Activated gamma-delta T cell treated with anti-CD3 and anti-CD28 coated beads, Interleukin-2, amount 50 U/mL, for 16 hours (primary cell): ENCODE measurements at places on chromosomes 3 and 15.

DNA sequence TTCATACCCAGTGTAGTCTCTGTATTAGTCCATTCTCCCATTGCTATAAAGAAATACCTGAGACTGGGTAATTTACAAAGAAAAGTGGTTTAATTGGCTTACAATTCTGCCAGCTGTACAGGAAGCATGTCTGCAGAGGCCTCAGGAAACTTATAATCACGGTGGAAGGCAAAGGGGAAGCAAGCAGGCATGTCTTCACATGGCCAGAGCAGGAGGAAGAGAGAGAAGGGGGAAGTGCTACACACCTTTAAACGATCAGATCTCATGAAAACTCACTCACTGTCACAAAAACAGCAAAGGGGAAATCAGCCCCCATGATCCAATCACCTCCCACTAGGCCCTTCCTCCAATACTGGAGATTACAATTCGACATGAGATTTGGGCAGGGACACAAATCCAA, 6.3 kb upstream of the PARP14 start:
- DNase-seq, result no peak

DNA sequence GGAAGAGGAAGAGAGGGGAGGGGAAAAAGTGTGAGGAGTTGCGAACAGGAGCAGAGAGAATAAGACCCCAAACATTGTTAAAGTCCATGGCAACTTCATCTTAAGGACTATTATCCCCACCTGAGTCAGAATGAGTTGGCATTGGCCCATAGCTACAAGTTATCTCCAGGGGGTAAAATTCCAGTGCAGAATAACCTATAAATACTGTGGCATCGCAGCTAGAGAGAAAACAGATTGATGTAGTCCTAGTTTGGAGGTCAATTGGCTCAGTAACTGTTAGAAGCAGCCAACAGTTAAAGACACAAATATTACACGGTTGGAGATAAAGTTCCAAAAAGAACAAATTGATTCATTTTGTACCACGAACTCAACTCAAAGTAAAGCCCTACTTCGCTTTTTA, 313.9 kb upstream of the CCDC54 start:
- no peak for DNase-seq

- DNase-seq, result no peak
Measured at GRCh38 chr3:158950178-158950901, 148.5 kb downstream of the MFSD1 start.

DNA sequence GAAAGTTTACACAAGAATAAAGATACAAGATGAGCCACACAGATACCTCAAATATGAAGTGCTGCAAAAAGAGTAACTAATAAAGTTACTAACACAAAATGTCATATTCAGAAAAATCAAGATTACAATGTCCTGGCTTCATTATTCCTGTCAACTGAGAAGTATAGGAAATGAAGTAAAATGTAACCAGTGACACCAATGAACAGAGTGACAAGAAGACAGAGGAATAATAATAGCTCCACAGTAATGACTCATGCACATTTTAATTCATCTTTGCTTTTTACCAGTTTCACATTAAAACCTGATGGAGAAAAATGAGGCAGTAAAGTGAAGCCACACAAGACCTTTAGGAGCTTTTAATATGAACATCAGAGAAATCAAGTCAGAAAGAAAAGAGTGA, 214.1 kb downstream of the ZBBX start:
- no peak for DNase-seq

- DNase-seq, result no peak
Measured at GRCh38 chr15:50854601-50855490, 53.6 kb upstream of the AP4E1 start.
